ENCODE measurements at places on chromosomes 3 and 15. TPM values are rescaled to one million over a fixed set of nuclear protein-coding genes. Genes with fewer than 3 reads are reported as not detected.

The ISLR gene
- not detected for total RNA-seq

The CELF6 gene
- total RNA-seq, result not detected

The IQSEC1 gene
- total RNA-seq, result 7.1 TPM

The ST3GAL6 gene
- total RNA-seq, result 254 TPM

The MORC1 gene
- total RNA-seq, result not detected

The SYNPR gene
- not detected for total RNA-seq

The CYP1A1 gene
- 5.7 TPM for total RNA-seq

The ATP13A5 gene
- total RNA-seq, result not detected

The CSPG5 gene
- 3.8 TPM for total RNA-seq

Data from SK-MEL-5 (cell line).